ENCODE measurements at places on chromosomes 2 and 18.

DNA sequence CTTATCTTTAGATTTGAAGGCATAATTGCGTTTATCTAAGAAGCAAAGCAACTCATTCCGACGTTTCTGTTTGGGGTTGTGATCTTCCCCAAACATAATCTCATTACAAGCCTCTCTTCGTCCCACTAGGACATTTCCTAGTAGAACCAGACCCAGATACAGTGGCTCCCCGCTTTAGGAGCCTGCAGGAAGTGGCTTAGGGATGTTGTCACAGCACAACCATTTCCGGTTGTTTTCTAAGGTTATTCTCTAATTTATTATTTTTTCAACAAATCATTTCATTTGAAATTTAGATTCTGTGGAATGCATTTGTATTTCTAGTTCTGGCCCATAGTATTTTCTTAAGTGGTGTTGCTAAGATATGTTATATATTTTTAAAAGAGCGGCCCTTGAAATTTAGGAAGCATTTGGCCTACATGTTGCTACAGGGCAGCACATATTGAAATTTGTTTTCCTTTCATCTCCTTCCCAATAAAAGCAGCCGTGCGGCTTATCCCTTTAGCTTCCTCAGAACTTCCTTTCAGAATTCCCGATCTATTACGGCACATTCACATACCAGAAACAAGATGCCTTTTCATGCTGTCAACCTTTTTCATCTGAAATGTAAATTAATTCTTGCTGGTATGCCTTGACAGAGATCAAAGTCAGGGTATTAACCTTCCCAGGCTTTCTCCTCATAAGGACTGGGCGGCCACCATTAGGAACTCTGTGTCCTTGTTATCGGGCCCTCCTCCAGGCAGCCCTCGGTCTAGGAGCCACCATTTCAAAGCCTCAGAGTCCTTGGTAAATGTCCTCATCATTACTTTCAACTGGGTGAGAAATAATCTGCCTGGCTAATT is 210.9 kb upstream of the SP5 start:
- no peak for DNase-seq

DNA sequence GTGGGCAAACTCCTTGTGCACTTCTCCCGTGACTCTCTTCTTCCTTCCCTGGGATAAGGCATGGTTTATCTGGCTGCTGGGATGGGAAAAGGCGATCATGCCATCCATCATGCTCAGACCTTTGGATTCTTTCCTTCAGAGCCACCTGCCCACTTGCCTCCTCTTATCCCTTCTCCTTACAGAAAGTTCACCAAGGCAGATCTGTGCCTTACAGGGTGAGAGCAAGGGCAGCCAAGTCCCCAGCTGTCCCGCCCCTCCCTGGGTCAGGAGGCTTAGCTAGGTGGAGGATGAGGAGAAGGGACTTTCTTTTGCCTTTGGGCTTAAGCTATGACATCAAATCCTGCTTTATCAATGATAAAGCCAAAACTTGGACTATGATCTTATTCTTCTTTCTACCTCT is 47.6 kb downstream of the KCNE4 start:
- no peak for DNase-seq

GRCh38 chr2:231318436-231318835 is 77.1 kb upstream of the B3GNT7 start:
- DNase-seq, result no peak

DNA sequence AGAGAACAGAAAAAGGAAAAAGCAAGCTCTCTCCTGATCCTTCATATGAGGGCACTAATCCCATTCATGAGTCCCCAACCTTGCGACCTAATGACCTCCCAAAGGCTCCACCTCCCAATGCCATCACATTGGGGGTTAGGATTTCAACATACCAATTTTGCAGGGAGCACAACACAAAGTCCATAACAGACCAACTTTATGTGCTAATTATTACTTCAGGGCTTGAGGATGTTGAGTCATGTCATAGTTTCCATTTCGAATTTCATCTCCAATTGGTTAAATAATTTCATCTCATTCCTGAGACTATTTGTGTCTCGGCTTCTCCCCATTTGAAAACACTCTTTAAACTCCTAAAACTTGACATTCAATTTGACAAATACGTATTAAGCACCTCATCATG is 69.9 kb upstream of the KLF7 start:
- DNase-seq, result no peak

DNA sequence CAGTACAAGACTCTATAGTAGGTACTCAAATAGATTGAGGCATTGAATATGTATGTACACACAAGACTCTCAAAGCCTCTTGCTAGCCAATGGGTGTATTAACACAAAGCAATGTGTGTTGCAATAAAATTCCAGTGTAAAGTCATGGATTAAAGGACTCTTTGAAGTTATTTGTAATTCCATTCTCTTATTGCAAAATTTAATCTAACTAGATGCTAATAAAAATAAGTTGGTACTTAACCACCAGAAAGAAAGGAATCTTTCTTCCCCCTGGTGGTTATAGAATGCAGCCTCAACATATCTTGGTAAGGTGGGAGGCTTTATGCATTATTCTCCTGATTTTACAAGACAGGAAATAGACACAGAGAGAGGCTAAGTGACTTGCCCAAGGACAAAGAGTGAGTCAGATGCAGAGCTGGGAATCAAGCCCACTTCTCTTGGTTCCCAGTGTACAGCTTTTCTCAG is 18.0 kb downstream of the LRP1B start:
- no peak for DNase-seq

DNA sequence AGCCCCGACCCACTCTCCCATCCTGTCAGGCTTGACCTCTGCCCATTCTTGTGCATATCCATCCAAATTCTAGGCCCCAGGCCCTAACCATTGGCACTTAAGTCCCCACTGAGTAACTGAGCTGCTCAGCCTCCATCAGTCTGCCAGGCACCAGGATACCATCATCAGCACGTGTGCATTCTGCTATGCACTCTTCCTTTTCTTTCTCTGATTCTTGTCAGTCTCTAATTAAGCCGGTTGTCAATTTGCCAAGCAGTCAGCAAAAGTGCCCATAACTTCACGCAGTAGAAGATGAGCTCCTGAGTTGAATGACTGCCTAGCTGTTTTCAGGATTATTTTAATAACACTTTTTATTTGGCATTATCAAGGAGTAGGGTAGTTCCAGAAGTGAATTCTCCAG is 107.2 kb downstream of the FEZ2 start:
- no peak for DNase-seq

- no peak for DNase-seq
Observed at GRCh38 chr2:239131521-239131920, 269.3 kb downstream of the HDAC4 start.

- DNase-seq, result no peak
Observed at GRCh38 chr2:88481691-88482336, 29.3 kb upstream of the FOXI3 start.

DNA sequence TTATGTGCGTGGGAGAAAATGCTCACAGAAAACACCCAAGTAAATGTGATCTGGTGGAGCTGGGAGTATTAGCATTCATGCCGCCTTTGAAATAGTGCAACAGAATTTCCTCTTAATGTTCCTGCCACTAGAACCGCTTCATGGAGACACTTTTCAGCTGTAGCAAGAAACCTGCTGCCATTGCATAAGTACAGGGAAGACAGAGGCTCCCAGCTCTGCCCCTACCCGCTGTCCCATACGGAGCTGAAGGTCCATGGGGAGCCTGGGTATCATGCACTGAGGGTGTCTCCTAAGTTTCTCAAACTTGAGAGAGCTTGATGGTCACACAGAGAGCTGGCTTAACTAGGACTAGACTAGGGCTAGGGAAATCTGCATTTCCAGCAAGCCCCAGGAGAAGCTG is 49.6 kb downstream of the CRIM1 start:
- DNase-seq, result no peak

GRCh38 chr18:23710068-23710527 is 20.8 kb downstream of the LAMA3 start:
- DNase-seq, result no peak

DNA sequence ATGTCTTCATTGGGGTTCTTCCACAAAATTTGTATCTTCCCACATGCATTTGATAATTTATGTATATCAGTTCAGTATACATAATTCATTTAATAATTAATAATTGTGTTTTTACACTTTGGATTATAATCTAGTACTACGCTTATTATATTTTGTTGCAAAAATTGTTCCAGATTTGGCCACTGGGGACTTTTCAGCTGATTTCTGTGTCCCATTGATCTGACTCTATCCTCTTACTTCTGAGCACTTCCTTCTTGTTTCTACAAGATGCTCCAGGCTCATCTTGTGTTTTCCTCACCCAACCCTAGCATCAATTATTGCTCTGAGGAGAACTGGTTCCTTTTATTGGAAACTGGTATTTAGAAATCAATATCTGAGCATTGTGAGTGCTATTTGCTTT is 215.3 kb upstream of the CDH19 start:
- DNase-seq, result no peak

DNA sequence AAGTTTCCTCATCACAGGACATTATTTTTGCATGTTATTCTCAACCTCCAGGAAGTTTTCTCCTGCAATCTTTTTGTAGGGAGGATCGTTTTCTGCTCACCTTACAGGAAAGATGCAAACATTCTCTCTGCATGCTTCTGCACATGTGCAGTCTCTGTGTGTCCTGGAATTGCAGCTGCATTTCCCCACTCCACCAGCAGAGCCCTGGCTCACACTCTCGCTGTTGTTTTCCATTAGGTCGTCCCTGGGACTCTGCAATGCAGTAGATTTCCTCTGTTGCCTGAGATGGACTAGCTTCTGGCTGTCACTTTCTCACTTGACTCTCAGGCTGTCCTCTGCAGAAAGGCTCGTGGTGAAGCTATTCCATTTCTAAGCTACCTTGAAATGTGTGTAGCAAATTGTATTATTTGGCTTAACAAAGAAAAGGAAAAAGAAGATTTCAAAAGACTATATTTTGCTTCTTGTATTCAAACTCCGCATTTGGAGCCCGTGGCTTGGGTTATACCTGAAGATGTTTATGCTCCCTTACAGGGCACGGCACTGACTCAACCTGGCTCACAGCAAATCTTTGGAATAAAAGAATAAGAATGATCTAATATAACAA is 346.7 kb downstream of the RAD51AP2 start:
- DNase-seq, result no peak

- no peak for DNase-seq
Observed at GRCh38 chr2:62313449-62314227, 117.7 kb downstream of the B3GNT2 start.

GRCh38 chr2:24435391-24436316 is 55.4 kb upstream of the NCOA1 start:
- DNase-seq, result no peak

- no peak for DNase-seq
Observed at GRCh38 chr2:16349811-16350210, 315.8 kb downstream of the CYRIA start.

GRCh38 chr18:68848242-68848641 is 50.4 kb downstream of the CCDC102B start:
- no peak for DNase-seq

- no peak for DNase-seq
Observed at GRCh38 chr18:64183665-64184064, 34.8 kb upstream of the LINC00305 start.

- DNase-seq, result no peak
Observed at GRCh38 chr2:150473767-150474166, 13.7 kb downstream of the RND3 start.

DNA sequence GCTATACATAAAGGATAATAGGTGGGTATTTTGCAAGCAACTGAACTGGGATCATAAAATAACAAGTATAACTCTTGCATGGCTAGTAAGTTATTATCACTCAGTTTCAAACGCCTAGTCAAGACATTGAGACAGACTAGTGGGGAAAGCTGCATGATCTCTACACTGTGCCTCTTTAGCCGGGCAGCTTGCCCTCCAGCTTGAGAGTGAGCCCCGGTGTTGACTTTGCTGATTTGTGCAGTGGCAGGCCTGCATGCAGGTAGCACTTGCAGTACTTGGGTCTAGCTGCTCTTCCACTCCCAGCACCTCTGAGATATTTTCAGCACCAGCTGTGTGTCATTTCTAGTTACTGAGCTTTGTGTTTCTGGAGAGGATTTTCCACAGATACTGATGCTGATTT is 118.8 kb upstream of the DAPL1 start:
- DNase-seq, result no peak

GRCh38 chr2:27070653-27071276 is 689 bp downstream of the OST4 start:
- DNase-seq, result no peak

GRCh38 chr2:157178874-157179273 is 78.6 kb upstream of the GALNT5 start:
- no peak for DNase-seq

GRCh38 chr2:196088203-196088602 is 19.6 kb upstream of the DNAH7 start:
- DNase-seq, result no peak

- no peak for DNase-seq
Observed at GRCh38 chr18:5884375-5884774, 10.9 kb downstream of the TMEM200C start.

DNA sequence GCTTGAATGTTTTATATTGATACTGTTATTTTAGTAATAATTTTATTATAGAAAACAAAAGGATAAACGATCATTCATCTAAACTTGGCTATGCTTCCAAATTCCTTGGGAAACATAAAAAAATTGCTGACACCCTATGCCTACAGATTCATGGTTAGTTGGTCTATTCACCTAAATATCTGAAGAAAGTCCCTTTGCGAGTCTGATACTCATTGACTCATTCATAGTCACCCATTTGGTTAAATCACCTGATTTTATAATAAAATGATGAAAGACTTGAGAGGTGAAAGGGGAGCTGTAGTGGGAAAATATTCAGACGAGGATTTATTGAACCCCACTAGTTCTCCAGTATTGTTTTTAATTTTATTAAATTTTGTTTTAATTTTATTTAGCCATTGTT is 112.0 kb downstream of the PTPN4 start:
- no peak for DNase-seq

DNA sequence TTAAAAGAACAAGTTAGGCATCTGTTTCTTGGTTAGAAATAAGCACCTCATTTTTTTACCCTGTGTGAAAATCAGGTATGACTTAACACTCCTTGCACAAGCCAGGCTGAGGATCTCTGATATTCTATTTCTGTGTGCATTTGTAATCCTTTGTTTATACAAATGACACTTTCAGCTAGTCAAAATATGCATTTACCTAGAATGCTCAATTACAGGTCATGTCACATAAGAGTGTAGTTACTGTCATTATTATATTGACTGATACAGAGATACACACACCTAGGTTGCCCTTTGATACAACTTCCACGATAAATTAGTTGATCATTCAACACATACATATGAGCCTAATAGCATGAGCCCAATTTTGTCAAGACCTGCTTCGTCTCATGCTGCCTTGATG is 144.3 kb downstream of the CHST9 start:
- DNase-seq, result no peak

DNA sequence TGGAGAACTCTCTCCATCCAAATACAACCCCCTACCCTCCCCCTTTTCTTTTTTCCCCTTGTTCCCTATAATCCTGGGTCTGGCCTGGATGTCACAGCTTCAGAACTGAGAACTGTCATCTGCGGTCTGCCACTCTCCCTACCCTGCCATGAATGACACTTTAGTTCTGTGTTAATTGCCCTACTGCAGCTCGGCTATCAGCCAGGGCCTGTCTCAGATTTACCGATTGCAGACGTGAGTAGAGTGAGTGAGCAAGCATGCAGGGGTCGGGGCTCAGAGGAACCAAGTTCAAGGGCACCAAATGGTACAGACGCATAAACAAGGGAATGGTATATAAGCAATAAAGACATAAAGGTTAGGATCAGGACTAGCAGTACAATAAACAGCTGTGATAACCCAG is 967.8 kb downstream of the BCL11A start:
- DNase-seq, result no peak

GRCh38 chr2:196747400-196747799 is 52.1 kb downstream of the GTF3C3 start:
- no peak for DNase-seq

GRCh38 chr18:60649107-60649506 is 276.5 kb upstream of the MC4R start:
- no peak for DNase-seq

Data from NCI-H524 treated with DMSO at 0.1 percent for 48 hours (cell line).